ENCODE measurements at places on chromosomes 1 and 21.

DNA sequence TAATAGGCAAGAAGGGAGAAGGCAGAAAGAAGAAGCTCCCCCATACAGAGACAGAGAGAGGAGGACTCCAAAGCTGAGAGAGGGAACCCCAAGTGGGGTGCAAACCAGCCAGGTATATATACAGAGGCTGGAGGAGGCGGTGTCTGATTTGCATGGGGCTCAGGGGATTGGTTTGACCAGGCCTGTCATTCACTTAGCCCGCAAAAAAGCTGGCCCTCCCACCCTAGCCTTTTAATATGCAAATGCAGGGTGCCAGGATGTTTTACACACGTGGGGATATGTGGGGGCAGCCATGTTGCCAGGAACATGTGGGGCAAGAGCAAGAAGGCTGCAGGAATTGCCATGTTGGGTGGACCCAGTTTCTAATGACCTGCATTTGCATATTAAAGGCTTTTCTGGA is 37.0 kb upstream of the TENT5B start:
- DNase-seq = no peak

DNA sequence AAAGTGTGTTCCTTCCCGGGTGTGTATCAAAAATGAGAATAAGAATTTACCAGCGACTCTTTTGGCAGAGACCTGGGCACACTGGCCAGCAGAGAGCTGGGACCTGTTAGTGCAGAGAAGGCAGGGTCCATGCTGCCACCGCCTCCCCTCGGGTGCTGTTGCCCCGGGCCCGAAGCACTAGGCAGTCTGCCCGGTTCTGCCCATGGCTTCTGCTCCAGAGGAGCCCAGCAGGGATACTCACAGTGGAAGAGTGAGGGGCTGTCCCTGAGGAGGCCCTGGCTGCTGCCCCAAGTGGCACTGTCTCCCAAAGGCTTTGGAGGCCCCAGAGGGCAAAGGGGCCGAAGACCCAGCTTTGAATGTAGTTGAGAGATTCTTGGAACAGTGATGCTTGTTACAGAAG is 80.5 kb downstream of the MIS18A start:
- DNase-seq = no peak

DNA sequence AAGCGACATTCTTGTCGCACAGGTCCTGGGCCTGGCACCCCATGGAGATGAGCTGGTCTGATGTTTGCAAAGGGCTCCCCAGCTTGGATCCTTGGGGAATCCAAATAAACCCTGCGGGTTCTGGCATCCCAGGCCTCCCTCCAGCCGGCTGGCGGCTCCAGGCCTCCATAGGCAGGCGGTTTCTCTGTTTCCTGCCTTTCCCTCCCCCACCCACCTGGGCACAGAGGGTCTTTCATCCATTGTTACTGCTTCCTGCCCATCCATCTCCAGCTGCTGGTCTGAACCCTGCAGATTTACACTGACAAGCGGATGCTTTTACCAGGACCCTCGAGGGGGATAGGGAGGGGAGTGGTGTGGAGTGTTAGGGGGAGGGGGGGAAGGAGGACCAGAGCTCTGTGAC is 39.1 kb upstream of the ID3 start:
- DNase-seq = no peak

DNA sequence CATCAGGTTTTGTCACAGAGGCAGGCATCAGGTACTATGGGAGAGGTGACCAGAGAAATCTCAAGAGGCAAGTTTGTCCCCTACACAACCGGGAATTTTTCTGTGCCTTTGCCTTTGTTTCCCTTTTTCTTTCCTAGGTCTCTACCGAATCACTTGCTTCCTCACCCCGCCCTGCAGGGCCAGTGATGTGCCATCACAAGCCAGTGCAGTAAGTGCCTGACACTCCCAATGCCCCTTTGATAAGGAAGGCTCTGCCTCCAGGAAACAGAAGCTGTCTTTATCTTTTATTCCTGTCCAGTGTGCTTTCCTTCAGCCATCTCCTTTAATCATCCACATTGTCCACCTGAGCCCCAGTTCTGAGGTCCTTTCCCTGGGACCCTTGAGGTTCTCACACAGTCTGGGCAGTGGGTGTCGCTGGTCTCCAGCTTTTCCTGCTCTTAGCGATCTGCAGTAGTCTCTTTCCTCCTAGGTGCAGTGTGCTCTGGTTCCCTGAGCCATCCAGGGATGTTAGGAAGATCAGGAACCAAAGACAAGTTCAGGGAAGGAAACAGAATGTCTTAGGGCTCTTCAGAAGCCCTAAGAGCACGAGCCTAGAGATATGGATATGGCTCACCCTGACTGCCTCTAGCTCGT is 36.6 kb downstream of the GJA5 start:
- no peak for DNase-seq

GRCh38 chr1:53698384-53698980 is 40.5 kb downstream of the GLIS1 start:
- no peak for DNase-seq

DNA sequence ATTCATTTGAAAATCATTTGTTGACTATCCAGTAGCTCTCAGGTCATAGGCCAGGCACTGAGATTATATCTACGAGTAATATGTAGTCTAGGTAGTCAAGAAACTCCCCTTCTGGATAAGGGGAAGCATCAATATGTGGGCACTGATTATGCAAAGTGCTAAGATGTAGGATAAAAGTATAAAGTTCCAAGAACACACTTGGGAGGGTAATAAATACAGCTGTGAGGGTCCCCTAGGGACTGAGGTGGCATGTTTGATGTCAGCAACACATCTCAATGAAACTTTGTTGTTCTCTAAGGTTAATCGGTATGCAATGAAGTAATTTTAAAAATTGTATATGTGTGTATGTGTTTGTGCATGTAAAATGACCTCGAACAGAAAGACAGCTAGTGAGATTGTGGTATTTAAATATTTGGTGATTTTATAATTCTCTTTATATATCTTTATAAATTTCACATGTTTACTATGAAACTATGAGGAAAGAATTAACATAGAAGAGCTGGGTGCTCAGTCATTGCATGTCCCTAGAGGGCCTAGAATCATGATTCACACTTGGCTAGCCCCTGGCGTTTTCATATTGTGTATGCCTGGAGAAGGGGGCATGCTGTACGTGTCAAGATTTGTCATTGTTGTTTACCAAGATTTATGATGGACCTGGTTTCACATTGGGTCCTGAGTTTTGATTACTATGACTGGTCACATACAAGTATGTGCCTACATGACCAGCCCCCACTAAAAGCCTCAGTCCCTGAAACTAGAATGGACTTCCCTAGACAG is 140.1 kb upstream of the DUSP10 start:
- DNase-seq = no peak

GRCh38 chr1:91545506-91546300 is 45.1 kb downstream of the CDC7 start:
- no peak for DNase-seq

DNA sequence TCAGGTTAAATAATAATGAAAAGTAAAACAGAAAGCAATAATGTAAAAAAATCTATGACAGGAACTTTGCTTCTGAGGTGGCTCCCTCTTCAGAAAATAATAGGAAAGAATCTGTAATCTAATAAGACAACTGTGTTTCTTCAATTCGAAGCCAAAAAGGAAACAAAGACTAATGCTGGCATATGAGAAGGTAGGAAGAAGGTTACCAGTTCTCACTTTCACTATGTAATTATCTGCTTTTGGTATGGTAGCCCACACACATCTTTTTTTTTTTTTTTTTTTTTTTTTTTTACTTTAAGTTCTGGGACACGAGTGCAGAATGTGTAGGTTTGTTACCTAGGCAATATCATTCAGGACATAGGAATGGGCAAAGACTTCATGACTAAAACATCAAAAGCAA is 47.1 kb downstream of the COP1 start:
- DNase-seq = no peak

DNA sequence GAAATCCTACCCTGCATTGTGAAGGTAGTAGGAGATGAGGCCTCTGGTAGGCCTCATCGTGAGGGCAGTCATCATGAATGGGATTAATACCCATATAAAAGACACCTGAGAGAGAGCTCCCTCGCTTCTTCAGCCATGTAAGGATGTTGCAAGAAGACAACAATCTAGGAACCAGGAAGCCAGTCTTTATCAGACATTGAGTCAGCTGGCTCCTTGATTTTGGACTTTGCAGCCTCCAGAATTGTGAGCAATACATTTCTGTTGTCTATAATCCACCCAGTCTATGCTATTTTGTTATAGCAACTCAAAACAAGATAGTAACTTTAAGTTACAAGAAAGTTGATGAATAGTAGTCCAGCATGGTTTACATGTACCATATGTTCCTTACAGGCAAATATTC is 208.5 kb downstream of the KCNT2 start:
- no peak for DNase-seq

DNA sequence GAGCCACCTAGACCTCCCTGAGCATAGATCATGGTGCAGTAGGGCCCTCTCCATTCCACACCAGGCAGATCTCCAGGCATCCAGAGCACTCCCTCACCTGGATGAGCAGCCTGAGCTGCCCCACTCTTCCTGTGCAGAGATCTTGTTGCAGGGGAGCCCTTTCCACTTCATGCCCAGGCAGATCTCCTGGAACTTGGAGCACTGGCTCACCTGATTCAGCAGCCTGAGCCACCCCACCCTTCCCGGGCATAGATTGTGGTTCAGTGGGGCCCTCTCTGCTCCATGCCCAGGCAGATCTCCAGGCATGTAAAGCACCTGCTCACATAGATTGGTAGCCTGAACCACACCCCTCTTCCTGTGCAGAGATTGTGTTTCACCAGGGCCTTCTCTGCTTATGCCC is 78.0 kb downstream of the SEC16B start:
- no peak for DNase-seq

GRCh38 chr1:245325922-245326795 is 171.4 kb downstream of the KIF26B start:
- no peak for DNase-seq

DNA sequence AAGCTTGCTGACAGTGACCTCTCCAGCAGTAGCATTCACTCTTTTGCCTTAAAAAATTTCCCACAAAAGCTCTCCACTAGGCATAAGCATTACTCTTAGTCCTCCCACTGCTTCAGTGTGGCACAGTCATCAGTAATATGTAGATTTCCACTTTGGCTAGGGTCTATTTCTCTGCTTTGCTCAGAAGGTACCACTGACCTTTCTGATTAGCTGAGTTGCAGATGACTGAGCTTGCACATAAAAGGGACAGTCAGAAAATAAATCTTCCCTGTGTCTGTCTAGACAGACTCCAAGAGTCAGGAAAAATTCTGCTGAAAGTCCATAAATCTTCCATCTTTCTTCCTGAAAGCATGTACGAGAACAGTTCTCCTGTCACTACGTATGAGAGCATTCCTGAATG is 56.6 kb upstream of the APP start:
- DNase-seq = no peak

- DNase-seq = no peak
Observed at GRCh38 chr1:24490101-24490781, 12.4 kb upstream of the RCAN3 start.

DNA sequence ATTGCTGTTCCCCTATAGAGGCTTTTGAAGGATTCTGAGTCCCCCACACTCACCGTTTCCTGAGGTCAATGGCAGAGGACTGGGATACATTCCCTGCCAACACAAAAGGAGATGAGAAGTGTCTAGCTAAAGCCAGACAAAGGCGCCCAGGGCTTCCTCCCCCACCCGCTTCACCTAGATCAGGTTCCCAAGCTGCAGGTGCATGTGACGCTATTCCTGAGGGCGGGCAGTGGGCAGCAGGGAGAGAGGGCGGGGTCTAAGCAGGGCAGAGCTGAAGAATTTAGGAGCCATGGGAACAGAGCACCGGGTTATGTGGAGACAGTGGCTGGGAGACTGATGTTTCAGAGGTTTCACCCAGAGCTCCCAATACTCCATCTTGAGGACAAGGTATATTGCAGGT is 6.0 kb upstream of the ARHGEF2 start:
- no peak for DNase-seq

DNA sequence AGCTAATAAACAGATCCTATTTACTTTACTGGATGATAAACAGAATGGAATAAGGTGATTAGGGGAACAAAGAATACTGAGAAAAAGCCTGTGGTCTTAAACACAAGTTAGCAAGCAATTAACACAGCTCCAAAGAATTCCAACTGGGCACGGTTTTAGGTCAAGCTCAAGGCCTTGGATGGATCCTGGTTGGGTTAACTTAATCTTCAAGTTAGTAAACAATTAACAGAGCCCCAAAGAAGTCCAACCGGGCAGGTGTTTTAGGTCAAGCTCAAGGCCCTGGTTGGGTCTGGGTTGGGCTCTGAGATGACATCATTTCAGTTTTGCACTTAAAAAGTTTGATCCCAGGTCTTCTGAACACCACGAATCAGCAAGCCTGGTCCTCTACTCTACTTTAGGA is 1086.3 kb upstream of the TMPRSS15 start:
- no peak for DNase-seq

DNA sequence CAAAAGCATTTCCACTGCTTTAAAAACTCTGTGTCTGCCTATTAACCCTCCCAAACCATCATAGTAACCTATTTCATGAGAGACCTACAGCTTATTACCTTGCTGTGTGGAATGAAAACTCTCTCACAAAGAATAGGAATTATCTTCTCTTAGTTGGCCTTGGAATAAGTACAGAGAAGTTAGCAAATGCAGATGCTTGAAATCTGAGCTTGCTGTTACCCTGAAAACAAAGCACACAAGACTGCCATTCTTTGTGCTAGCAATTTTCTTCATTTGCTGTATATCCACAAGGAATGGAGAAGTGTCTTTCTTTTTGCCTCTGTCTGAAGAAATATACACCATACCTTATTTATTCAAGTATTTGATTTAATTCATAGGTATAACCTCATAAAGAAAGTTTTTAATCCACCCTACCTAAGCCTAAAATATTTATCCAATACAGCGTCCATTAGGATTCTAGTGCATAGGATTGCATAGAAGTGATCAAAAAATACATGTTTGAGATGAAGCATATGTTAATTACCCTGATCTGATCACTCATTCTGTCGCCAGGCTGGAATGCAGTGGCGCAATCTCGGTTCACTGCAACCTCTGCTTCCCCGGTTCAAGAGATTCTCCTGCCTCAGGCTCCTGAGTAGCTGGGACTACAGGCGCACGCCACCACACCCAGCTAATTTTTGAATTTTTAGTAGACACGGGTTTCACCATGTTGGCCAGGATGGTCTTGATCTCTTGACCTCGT is 451.1 kb downstream of the LTN1 start:
- no peak for DNase-seq

DNA sequence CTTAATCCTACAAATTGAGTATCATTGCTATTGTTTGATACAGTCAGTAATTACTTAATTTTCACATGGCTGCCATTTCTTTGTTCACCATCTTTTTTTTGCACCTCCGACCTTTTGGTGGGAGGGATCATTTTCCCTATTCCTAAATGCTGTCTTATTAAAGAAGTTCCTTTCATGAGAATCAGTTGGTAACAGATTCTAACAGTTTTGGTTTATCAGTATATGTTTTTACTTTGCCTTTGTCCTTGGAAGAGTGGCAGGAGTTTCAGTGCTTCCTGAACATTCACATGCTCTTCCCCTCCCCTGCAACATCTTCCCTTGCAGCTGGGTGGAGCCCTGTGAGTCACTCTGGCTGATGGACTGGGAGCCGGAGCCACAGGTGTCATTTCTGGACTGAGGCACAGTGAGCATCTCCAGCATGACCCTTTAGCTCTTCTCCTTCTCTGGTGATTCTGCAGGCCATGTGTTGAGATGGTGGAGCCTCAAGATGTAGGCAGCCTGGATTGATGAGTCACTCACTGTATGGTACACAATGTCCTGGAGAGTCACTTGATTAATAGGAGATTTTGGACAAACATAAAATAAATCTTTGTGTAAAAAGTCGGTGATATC is 217.7 kb downstream of the URB2 start:
- peak; percentile 90 for DNase-seq

Data from gastrocnemius medialis (tissue), 4 donors.